Muscle of leg (tissue), 16 donors: ENCODE measurements at places on chromosomes 3 and 15. TPM values are rescaled to one million over a fixed set of nuclear protein-coding genes. Genes with fewer than 3 reads are reported as not detected.

Gene LDHAL6B
- not detected for total RNA-seq

Gene C3orf62
- total RNA-seq: 3.1 TPM

Gene EIF4E3
- 4.2 TPM for total RNA-seq

Gene FAM81A
- 0.35 TPM for total RNA-seq

Gene COL6A5
- total RNA-seq: 0.09 TPM

Gene RLBP1
- total RNA-seq: not detected

Gene PLA1A
- 0.09 TPM for total RNA-seq

Gene HHLA2
- not detected for total RNA-seq

Gene IMPG2
- 1.3 TPM for total RNA-seq

Gene ZCWPW2
- 1.3 TPM for total RNA-seq
